ENCODE measurements at places on chromosomes 3 and 15.

DNA sequence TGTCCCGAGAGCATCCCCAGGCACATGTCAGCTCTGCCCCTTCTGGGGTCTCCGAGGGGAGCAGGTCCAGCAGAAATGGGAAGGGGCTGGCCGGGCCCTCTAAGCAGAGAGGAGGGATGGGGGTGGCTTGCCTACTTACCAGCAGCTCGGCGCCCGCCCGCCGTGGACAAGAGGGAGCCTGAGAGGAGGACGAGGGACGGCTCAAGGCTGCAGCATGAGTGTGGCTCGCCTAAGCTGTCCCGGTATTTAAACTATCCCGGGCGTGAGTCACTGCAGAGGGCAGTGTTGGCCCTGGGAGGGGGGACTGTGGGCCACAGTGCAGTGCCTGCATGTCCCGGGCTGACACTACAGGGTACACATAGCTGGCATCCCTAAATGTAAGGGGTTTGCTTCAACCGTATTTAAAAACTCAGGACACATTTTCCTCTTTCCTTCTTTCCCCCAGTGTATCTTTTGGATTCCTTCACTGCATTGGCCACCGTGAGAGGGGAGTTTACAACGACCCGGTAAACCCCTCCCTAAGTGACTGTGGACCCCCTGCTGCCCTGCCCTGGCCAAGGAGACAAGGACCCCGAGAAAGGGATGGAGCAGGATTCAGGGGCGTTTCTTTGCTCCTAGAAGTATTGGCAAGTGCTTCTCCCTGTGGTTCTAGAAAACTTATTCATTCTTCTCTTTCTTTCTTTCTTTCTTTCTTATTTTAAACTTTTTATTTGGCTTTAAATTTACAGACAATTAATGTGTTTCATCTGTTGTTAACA, at the start of gene LRRC15:
Gene LRRC15, minus strand, starts transcription at position 222 of the 758 bp plus-strand sequence. CDS start 8,700 bp downstream, outside the sequence.
- no peak for DNase-seq

- no peak for DNase-seq
Measured at GRCh38 chr3:159964166-159964973, 24.3 kb upstream of the IL12A start.

DNA sequence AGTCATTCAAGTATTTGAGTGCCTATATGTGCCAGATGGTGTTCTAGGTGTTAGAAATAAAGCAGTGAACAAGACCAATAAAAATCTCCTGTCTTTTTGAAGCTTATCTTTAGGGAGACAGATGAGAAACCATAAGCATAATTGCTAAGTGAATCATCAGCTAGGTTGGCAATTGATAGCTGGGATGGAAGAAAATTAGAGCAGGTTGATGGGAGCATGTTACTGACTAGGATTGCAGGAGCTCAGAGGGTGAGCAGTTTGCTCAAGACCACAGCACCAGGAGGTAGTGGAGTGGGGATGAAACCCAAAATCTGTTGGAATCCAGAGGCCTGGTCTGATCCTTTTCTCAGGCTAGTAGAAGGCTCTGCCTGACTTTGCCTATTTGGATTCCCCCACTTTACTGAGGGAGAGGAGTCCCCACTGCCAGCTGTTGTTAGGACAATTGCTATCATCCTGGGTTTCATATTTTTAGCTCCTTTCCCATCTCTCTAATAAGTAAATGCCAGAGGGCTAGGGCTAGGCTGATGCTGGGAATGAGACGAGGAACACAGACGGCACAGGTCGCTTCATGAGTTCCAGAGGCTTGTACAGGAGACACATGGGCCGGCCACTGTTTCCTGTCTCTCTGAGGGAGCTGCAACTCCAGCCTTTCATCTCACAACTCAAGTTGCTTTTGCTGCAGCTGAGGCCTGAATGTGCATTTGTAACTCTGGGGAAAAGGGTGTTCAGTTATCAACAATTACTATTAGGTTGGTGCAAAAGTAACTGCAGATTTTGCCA, 102.9 kb downstream of the CACNA1D start:
- no peak for DNase-seq

- DNase-seq: no peak
Measured at GRCh38 chr3:135629701-135630408, 335.7 kb upstream of the PPP2R3A start.

- no peak for DNase-seq
Measured at GRCh38 chr3:184441202-184441900, 61.5 kb downstream of the CHRD start.
